ENCODE measurements at places on chromosomes 7 and 10.

DNA sequence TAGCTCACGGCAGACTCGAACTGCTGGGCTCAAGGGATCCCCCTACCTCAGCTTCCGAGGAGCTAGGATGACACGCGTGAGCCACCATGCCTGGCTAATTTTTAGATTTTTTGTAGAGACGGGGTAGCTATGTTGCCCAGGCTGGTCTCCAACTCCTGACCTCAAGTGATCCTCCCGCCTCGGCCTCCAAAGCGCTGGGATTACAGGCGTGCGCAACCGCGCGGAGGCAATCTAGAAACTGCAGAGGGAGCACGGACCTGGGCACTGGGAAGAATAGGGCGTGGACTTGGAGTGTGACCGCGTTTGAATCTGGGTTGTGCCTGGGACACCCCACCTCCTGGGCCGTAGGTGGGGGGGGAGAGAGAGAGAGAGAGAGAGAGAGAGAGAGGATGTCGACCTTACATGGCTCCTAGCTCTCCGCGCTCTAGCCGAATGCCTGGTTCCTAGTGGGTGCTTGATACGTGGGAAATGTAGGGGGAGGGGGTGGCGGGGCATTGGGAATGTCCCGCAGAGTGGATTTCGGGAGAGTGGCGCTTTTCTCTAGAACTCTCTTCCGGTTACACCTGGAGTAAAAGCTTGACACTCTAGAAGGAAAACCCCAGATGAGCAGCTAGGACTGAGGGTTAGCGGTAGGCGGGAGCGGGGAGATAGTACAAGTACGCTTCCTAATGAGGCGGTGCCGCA, 1.2 kb upstream of the MAP3K8 start:
- no peak for DNase-seq

DNA sequence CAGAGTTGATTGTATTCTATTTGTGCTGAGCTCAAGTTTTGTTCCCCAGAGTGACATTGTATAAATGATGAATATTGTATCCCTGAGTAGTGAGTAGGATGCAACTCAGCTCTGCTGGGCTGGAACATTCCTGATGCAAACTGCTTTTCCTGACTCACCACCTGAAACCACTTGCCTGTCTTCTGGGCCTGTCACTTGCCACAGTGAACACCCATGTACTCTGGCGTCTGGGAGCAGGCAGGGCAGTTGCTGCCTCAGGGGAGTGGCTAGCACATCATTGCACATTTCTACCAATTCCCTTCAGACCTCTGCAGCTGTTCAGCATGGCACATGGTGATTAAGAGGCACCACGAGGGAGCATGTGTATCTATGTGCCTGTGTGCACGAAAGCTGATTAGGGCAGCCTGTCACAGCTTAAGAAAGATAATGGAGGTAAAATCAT, 157.3 kb downstream of the SND1 start:
- no peak for DNase-seq

- DNase-seq = peak; percentile 21
Measured at GRCh38 chr7:4739528-4739992, 35.9 kb upstream of the AP5Z1 start.

DNA sequence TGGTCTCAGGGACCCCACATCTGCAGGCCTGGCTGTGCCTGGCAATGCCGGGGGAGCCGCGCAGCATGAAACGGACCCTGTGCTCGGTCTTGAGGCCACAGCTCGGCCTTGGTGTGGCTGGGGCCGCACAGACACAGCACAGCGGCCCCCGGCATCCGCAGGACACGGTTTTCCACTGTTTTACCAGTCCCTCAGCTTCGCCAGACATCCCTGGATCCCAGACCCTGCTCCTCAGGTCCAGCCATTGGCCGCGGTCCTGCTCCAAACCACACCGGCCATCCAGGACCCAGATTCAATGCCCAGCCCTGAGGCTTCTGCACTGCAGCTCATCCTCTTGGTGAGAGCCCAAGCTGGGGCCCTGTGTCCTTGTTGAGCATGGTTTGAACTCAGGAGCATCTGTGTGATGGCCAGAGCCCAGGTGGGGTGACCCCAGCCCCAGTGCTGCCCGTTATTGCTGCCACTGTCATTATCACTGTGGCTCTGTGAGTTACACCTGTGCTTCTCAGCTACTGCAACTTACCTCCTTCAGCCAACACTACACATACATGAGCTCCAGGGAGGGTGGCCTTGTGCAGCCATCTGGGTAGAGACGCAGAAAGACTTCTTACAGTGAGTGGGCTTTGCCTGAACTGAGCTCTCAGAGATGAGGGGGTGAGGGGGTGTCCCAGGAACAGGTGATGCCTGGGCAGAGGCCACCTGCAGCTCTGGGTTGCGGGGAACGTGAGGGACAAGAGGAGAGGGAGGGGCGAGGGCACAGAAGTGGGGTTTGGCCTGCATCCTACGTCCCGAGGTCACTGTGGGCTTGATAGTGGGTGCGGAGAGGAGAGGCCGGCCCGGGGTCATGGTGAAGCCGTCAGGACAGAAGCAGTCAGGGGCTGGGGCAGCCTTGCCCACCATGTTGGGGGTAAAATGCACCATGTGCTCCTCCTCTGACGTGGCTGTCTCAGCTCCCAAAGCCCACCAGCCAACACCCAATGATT, 567.6 kb downstream of the PTPRN2 start:
- no peak for DNase-seq

DNA sequence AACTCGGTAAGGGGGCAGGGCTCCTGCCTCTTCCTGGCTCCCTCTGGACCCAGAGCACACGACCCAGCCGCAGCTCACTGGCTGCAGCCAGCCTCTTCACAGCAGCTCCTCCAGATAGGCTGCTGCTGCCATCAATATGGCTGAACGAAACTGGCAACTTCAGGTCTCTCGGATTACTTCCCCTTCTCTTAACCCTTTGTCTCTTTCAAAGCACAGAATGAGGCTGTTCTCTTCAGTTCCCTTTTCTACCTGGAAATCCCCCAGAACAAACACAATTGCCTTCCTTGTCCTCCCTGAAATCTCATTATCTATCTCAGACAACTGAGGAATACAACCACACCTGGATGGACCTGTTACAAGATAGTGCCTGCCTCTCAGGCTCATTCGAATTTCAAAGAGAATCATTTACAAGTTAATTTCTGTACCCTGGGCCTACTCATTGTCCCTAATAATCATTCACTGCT, 193.4 kb upstream of the MBL2 start:
- peak; percentile 4 for DNase-seq

- no peak for DNase-seq
Measured at GRCh38 chr10:103793429-103793828, 61.9 kb downstream of the SH3PXD2A start.

DNA sequence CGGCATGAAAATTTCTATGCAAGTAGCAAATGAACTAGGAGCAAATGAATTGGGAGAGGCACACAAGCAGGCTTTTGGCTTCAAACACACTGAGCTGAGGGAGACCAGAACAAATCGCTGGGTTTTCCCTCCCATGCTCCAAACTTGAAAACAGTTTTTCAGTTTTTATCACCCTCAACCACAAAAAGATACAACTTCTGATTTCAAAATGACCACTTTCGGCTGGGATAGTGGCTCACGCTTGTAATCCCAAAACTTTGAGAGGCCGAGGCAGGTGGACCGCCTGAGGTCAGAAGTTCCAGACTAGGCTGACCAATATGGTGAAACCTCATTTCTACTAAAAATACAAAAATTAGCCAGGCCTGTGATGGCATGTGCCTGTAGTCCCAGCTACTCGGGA, 9.0 kb upstream of the CHUK start:
- DNase-seq = no peak

DNA sequence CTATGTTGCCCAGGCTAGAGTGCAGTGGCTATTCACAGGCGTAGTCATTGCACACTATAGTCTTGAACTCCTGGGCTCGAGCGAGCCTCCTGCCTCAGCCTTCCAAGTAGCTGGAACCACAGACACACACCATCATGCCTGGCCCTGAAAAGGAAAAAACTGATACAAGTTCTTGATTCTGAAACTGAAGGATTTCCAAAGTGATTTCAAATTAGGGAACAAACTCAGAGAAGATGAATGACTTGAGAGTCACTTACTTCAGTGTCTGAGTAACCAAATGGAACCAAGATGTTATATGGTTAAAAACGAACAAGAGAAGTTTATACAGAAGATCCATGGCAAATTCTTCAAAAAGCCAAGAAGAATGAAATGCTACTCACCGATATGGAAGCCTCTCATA, 14.4 kb downstream of the CWF19L1 start:
- DNase-seq = no peak

- DNase-seq = no peak
Measured at GRCh38 chr7:100023526-100023925, 8.1 kb downstream of the ZKSCAN1 start.

GRCh38 chr7:734214-734613, 7.1 kb upstream of the PRKAR1B start:
- no peak for DNase-seq

DNA sequence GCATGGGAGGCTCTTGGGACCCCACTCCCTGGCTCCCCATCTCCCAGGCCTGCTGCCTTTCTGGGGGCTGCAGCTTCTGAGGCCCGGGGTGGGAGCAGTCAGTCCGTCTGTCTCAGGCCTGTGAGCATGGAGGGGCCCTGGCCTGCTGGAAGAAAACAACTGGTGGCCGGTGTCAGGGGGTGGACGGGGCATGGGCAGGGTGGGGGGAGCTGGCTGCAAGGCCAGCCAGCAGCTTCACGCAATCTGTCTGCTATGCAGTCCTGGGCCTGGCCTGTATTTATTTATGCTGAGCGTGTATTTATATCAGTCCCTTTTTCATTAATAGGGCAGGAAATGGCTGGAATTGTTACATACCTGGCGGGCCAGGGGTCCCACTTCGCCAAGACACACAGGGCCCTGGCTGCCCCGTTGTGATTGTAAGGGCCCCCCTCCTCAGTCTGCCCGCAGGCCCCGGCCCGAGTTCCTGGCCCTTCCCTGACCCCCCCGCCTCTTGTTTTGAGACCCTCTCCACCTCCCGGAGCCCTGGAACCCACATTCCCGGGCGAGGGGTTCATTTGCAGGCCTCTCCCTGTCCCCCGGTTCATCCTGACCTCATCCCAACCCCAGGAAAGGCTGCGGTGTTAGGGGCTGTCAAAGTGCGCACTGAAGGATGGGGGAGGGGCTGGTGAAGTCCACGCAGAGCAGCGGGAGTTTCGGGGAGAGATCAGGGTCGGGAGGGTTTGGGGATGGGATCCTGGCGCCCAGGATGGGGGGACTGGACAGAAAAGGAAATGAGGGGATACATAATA, 8.2 kb downstream of the TMEM270 start:
- no peak for DNase-seq

DNA sequence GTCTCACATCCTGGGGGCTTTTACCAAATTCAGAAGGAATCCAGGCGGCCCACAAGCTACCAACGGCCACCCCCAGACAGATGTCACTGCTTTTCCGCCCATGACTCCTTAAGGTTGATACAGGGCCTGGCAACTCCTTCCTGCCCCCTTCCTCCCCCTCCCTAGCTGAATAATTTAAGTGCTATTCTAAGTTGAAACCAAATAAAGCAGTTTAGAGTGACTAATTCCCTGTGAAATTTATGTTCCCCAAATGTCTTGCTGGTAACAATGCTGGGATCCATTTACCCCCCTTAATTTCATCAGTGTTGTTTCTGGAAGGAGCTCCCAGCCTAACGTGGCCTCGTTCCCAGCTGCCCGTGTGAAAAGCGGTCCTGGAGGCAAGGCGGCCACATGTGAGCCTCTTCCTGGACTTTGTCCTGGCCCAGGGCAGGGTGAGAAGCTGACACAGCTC, 109.6 kb downstream of the TMEM130 start:
- no peak for DNase-seq

GRCh38 chr10:61899069-61899531, 2.4 kb upstream of the ARID5B start:
- DNase-seq = no peak

DNA sequence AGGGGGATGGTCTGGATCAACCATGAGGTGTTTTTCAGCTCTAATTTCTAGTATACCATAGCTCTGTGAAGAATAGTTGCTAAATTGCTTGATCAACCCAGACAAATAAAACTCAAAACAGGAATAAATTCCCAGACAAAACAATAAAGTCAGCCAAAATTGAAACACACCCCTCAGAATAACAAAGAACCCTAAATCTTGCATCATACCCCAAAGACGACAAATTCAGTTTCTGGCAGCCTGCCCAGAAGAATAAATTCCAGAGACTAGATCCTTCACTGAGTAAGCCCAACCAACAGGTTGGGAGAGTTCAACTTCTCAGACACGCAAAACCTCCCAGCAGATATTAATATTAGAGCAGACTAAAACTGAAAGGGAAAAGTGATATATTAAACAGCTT, 11.2 kb upstream of the SEM1 start:
- DNase-seq = no peak

DNA sequence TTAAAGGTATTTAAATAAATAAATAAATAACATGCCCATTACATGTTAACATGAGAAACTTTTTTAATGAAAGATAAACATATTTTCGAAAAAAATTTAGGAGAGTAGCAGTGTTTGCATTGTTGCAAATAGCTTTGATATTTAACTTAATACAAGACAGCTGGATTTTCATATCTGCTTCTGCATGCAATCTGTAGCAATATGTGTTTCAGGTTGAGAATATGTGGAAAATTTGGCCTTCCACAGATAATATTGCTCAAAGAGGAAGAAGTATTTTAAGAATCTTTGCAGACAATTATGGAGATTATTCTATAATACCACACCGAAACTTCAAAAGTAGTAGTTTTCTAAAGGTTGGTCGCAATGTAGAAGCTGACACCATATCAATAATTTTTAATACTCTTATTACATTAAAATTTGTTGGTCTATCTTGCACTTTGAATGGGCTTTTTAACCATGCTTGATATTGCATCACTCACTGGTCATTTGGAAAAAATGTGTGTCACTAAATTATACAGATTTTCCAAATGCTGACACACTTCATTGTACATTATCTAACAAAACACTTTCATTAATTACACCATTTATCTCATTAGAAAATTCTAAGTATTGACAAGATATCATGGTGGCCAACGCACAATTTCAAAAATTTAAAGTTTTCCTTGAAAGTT, 229.8 kb upstream of the HDAC9 start:
- no peak for DNase-seq

DNA sequence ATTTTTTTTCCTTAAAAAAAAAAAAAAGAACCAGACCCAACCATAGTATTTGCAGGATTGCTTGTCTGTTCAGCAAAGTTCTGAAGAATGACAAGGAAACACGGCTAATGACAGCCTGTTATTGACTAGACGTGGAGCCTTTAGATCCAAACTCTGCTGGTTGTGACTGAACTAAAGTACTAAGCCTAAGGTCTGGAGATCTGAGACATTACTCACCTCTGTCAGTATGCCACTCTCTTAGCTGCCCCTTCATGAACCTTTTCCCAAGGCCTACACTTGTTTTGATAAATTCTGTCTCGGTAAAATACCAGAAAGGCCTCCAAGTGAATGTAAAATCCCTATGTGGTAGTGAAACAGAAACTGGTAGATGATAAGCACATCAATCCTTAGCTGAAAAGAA, 101.0 kb downstream of the CABCOCO1 start:
- DNase-seq = no peak
